Occipital lobe (tissue), 3 donors: ENCODE measurements at places on chromosomes 12 and 14. TPM values are rescaled to one million over a fixed set of nuclear protein-coding genes. Genes with fewer than 3 reads are reported as not detected.

ITGB7 gene
- total RNA-seq, result not detected

BEGAIN gene
- 8.1 TPM for total RNA-seq

FAM186B gene
- not detected for total RNA-seq

B4GALNT1 gene
- total RNA-seq, result 45.2 TPM

- no peak for DNase-seq
Observed at GRCh38 chr12:89470741-89471509, 53.7 kb downstream of the GALNT4 start.

DNA sequence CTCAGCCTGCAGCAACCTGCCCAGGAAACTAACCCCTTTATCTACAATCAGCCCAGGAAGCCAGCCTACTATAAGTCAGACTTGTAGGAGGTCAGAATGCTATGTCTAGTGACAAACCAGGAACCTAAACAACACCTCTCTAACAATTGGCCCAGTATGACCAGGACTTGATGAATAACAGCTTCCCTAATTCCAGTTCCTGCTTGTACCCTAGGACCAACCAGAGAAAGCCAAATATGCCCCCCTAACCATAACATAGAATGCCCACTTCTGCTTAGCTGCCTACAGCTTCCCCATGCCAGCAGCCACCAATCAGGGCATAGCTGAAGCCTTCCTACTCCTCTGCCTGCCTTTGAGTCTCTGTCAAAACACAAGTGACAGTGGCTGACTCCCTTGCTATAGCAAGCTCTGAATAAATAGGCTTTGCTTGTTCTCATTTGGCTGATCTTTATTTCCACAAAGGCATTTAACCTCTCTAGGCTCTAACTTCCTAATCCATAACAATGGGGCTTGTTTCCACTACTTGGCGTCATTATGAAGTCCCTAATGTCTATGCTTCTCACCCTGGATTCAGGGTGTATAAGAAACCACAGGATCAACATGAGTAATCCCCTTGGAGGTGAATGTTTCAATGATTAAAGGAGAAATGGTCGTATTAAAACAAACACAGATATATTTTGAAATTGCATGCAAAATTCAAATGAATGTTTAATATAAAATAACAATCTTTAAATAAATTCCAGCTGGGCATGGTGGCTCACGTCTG, 220.2 kb downstream of the ANO6 start:
- DNase-seq, result no peak

DNA sequence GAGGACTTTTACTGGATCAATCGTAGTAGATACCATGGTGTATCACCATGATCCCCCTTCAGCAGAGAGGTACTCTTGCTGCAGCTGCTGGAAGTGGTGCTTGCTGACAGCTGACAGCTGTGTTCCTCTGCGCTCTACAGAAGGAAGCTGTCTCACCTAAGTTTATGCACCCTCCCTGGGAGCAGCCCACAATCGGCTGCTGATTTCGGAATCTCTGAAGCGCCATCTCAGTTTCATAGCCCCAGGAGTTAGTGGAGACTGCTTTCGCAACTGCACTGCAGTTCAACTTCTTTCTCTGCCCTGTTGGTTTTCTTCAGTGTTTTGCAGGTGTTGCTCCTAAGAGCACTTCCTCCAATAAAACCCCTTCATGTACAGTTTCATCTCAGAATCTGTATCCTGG, 237.9 kb downstream of the PAWR start:
- DNase-seq, result no peak

GRCh38 chr12:92927055-92927435, 2.0 kb downstream of the EEA1 start:
- peak; percentile 7 for DNase-seq

- no peak for DNase-seq
Observed at GRCh38 chr14:100391724-100392123, 68.6 kb downstream of the SLC25A47 start.

DNA sequence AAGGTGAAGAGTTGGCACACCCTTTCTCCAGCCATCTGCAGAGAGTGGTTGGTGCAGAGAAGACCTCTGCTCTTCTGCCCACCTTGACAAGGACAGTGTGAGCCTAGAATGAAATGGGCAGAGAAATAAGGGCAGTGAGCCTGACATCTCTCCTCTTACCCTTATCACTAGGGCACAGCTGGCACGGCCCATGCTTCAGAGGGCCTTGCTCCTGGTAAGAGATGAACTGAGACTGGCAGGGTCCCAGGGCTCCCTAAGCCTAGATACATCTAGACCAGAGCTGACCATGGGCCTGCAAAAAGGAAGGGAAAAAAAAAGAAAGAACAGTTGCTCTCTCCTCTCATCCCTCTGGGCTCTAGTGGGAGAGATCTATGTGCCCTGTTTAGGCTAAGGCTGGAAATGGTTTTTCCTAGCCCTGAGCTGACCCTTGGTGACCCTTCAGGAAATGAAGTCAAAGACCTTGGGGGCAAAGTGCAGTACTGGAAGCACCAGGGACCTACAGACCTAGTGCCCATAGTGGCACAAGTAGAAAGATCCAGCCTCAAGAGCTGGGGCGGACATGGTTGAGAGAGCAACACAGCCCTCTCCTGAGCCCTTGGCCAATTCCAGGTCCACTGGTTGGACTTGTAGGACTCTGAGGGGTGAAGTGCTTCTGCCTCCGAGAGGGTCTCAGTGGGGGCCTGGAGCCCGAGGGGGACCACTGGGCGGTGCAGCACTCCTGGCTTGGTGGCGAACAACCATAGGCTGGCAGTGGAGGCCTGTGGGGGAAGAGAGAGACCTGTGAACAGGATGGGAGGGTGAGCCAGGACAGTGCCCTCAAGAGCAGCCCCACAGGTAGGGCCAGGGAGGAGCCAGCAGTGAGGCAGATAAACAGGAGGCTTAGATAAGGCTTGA, 22.0 kb downstream of the PRPF40B start:
- DNase-seq, result no peak

GRCh38 chr12:93059925-93060665, 131.0 kb upstream of the EEA1 start:
- DNase-seq, result no peak

- no peak for DNase-seq
Observed at GRCh38 chr12:24307716-24308335, 358.4 kb upstream of the SOX5 start.

GRCh38 chr12:64825143-64826021, 935 bp downstream of the TBC1D30 start:
- peak; percentile 23 for DNase-seq

GRCh38 chr14:32682214-32682613, 256.5 kb upstream of the NPAS3 start:
- no peak for DNase-seq

DNA sequence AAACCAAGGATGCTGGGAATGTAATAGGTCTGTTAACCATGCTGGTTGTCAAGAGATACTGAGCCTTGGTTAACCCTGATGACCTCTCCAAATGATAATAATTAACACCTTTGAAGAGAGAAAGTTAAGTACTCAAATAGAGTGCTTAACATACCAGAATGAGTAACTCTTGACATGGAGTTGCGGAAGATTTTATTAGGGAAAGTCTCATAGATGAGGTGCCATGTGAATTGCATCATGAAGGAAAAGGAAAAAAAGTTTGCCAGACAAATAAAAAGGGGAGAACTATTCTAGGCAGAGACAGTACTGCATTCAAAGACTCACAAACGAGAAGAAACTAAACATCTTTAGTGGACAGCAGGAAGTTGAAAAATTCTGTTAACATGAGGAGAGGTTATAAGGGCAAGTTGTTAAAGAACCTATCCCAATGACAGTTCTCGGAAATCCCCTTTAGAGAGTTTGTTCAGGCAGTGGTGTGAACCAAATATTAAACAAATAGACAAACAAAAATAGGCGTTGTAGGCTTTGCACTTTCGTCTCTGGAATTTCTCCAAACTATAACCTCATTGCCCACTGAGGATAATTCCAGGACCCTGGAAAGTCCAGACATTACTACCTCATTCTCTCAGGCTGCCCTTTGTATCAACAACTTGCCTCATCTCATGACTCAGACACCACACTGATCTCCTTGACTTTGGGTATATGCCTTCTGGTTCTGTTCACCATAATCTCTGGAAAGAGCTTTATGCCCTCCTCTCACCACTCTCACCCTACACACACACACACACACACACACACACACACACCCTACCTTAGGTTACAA, 435.0 kb downstream of the GXYLT1 start:
- DNase-seq, result no peak

GRCh38 chr12:61574339-61574738, 685.9 kb upstream of the USP15 start:
- no peak for DNase-seq

DNA sequence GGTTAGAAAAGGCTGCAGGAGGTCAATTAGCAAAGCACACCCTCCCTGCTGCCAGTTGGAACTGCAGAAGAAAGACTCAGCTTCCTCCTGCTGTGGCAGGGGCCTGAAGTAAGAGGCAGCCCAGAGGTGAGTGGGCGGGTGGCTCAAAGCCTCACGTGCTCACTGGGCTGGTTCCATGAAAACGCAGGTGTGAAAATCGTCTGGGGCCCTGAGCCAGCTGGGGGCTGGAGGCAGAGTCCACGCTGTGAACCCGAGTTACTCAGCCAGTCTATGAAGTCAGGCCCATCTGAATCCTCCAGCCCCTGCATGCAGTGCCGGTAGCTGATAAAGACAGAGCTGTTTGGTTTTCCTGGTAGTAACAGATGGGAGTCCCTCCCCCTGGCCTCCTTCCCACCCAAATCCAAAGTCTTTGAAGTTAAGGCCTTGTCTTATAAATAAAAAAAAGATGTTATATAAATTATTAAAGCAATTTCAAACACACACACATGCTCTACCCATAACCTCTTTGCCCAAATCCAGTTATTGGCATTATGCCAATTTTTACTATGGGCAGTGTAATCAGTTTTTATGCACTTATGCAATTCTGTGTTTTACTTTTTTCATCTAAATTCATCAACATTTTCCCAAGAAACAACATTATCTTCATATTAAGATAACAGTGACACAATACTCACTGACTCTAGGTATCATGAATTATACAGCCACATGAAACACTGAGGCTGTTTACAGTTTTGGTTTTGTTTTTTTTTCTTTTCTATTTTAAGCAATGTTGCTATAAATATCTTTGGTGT, 57.9 kb upstream of the PNMA1 start:
- no peak for DNase-seq

DNA sequence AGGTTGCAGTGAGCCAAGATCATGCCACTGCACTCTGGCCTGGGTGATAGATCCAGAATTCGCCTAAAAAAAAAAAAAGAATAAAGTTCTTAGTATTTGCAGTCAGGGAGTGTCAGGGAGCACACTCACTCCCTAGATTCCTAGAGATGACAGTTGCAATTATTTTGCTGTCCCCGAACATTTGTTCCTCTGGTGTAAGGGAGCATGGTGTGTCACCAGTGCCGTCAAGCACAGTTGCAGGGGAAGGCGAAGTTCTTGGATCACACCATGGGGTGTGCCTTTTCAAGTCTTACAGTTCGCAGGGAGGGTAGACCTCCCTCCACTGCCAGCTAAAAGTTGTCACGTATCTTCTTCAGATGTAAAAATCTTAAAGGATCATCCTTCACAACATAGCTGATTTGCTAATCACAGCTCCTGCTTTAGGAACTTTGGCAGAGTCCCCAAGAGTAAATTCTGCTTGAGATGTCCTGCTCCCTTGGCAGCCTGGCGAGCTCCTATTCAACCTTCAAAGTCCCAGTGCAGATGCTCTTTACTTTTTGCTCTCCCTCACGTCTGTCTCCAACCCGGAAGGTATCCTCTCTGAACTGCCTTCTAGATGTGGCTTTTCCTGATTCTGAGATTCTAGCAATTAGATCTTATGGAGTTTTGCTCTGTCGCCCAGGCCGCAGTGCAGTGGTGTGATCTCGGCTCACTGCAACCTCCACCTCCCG, 11.3 kb downstream of the ACACB start:
- DNase-seq, result no peak

GRCh38 chr14:64719601-64720000, 15.4 kb downstream of the PLEKHG3 start:
- DNase-seq, result no peak

DNA sequence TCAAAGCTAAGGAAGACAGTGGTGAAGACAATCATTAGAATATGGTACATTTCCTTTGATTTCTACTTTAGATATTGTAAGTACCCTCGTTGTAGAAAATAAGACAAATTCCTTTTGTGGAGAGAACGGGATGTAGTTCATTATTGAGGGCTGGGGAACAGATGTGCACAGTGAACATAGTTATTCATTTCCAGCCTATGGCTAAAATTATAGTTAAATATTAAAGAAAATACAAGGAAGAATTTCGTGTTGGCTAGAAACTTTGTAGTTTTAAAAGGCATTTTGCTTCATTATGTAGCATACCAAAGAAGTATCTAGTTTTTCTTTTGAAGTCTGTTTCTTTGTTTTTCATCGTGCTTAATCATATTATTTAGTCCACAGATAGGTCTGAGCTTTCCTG, 201.8 kb downstream of the ESR2 start:
- DNase-seq, result no peak

GRCh38 chr12:4849115-4849541, 60.6 kb upstream of the KCNA1 start:
- DNase-seq, result no peak

- DNase-seq, result no peak
Observed at GRCh38 chr12:116832353-116832752, 48.9 kb downstream of the HRK start.

GRCh38 chr12:70876952-70877351, 43.6 kb downstream of the PTPRR start:
- DNase-seq, result peak; percentile 3

DNA sequence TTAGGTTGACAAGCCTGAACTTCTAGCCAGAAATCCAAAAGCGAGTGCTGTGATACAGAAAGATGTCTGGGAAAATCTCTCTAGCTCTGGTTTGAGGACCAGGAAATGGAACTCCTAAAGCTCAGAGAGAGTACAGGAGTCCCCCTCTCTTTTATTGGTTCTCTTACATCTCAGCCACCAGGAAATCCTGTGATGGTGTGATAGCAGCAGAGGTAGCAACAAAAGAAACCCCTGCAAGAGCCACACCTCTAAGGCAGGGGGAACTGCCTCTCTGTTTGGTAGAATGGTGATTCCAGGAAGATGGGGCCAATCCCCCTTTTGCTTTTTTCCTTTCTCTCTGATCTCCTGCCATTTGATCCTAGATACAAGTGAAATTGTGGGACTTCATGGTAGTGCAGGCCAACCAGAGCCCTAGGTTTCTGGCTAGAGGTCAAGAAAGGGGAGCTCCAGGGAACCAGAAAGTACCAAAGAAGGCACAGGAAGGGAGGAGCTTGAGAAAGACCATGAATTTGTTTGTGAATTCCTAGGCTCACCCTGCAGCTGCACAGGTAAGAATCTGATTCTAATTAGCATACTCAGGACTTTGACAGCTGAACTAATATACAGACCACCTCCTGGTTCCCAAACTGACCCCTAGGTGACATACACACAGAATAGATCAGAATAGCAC, 88.5 kb downstream of the PAPLN start:
- no peak for DNase-seq

DNA sequence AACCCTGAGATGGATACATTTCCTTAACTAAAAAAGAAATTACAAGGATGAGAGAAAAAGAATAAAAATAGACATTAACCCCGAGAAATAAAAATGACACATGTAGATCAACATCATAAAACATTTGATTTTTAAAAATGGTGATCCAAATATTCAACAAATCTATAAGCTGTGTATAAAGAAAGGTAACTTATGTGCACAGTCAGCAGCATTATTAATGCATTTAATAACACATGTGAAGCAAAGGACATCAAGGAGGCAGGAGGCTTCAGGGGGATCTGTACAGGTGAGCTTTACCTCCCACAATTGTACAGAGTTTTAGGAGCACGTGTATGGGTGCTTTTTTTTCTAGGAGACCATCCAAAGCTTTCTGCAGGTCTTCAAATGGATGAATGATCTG, 76.1 kb downstream of the MED13L start:
- DNase-seq, result no peak
